ENCODE measurements at places on chromosomes 13 and 19.
A peak's percentile ranks its signal among the peaks of the same experiment; 100 is the strongest.

DNA sequence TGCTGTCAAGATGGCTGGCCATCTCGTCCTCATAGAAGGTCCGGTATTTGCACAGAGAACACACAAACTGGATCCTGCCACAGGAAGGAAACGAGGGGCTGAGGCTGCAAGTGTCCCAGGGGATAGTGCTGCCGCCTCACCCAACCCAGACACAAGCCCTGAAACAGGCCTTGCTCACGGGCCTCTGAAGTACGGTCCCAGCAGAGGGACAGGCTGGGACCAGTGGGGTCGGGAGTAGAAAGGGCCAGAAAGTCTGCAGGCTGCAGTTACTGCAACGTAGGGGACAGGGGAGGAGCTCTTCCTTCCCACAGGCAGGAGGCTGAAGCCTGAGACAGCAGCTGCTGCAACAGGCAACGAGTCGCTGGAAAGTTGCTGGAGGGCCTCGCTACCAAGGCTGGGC lies 18.2 kb upstream of the AKAP8 start:
- no peak for DNase-seq

DNA sequence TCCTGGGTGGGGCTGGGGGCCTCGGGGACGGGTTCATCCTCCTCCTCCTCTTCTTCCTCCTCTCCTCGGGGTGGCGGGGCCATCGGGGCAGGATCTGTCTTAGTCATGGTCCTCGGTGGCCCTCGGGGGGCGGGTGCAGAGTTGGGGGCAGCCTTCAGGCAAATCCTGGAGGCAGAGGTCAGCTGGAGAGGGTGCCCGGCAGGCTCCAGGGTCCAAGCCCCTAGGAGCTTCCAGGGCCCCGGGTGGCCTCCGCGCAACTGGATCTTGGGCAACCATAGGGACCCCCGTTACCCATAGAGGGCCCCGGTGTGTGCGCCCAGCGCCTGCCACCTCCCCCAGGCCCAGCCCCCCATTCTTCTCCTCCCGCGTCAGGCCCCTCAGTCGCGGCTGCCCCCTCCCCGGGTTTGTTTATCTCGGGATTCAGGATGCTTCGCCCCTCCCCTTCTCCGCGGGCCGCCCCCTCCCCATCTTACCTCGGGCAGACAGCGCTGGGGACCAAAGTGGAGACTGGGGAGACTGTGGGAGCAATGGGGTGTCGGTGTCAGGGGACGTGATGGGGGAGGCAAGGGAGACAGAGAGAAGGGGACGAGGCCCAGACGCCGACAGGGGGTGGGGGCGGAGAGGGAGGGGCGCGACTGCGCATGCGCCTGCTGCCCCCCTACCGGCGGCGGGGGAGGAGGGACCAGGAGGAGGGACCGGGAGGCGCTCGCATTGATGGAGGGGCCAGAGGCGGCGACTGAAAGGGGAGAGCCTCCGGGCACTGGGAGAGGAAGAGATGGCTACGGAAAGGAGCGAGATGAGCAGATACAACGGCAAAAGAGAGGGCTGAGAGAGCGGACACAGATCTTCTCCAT lies at the start of gene CLIP3:
TSS of gene CLIP3 (minus strand) at position 623 of the 854 bp plus-strand sequence. CDS start at position 107, 516 bp downstream.
- peak; percentile 35 for DNase-seq

DNA sequence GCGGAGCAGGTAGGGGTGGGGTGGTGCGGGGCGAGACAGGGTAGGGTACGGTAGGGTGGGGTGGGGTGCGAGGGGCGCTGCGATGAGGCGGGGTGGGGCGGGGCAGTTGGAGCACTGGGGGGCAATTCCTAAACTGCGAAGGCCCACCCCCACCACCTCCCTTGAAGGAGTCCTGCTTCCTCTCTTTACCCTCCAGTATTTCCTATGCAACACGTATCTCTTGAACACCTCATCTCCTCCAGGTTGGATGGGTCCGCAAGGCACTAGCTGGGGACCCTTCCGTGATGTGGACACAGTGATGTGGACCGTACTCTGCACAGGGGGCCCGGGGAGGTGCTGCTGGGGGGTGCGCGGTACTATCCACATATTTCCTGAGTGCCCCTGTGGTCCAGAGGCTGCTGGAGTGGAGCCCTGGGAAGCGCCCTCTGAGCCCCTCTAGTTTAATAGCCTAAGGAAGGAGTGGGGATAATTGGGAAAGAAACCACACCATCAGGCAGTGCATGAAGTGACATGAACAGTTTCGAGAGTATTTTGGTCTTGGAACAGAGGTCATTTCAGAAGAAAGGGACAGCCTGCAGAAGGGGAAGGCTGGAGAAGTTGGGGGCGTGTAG lies 1.1 kb downstream of the IL17D start:
- no peak for DNase-seq

DNA sequence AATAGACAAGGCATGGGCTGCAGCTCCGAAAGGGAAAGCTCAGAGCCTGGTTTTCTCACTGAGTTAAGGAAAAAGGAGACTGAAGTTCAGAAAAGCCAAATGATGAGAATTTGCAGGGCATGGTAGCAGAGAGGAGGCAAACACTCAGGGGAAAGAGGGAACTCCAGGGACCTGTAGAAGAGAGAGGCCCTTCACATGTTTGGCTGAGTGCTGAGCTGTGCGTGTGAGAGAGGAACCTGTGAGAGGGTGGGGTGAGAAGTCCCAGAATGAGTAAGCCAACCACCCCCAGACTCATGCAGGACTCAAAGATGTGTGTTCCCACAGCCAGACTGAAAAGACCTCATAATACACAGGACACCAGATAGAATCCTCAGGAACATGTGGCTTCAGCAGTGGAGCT lies 2.8 kb upstream of the CRYL1 start:
- DNase-seq, result peak; percentile 31

GRCh38 chr13:49584771-49585182 lies 581 bp downstream of the RCBTB1 start:
- DNase-seq, result no peak

DNA sequence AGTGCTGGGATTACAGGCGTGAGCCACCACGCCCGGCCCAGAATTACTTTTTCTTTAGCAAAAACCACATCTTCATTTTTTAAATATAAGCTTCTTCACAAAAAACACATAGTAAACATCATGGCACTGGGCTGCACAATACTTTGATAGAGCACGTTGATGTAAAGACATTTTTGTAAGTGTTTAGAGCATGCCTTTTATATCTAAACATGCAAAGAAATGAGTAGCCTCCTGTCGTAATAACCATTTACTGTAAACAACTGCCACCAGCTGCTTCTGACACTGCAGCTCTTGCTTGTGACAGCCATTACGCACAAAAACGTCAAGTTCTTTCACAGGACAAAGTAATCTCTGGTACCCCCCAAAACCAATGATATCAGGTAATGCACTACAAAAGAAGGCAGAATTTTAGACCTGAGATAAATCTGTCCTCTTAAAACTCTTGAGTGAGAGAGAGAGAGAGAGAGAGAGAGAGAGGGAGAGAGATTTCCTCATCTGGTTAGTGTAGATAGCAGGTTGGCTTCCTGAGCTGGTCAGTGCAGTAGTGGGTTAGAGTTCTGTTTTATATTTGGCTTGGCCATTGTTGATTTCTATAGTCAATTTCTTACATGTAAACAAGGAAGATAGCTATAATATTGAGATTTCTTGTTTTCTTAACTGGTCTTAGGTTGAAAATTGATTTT lies 6.7 kb upstream of the ZNF548 start:
- no peak for DNase-seq

DNA sequence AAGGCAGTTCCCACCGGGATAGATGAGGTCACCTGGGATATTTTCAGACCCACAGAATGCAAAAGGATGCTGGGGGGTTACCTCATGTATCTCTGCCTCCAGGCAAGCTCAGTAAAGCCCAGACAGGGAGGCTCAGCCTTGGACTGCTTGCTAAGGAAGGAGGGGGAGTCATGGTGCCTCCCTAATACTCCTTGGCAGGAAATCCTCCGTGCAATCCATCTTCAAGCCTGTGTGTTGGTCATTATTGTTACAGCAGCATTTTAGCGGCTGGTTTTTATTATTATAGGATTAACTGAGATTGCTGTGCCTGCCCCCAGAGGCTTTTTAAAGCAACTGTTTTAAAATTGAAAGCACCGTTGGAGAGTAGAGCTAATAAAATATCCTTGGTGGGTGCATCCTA lies 188.5 kb upstream of the UBL3 start:
- DNase-seq, result no peak

GRCh38 chr13:28817204-28817603 lies 2.9 kb upstream of the MTUS2 start:
- no peak for DNase-seq

- DNase-seq, result no peak
These were observed 1.7 kb downstream of the GNG7 start for GRCh38 chr19:2700660-2701360.

- DNase-seq, result no peak
These were observed 55.1 kb upstream of the TNFRSF19 start for GRCh38 chr13:23515116-23515515.

DNA sequence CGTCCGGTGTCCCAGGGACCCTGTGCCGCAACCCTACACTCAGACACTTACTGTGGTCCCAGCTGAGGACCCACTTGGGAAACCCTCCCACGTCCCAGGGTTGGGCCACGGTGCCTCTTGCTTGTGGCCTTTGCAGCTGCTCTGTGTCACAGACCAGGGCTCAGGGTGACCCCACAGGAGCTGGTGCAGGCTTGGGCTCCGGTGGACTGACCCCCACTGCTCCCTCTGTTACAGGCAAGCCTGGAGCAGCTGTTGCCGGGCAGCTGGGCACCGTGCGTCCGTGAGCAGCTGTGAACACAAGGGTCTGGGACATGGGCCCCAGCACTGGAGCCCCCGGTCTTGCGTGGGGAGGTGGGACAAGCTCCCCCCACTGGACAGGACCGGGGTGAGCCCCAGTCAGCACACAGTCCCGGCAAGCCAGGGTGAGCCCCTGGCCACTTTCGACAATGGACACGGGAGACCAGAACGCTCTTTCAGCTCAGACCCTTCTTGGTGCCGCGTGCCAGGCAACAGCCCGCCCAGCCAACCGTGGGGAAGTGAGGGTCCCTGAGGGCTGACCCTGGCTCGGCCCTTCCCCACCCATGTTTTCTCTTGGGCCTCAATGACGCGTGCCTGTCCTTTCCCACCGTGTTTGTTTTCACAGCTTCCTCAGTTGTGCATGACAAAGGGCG lies 65.7 kb upstream of the C13orf46 start:
- DNase-seq, result no peak

DNA sequence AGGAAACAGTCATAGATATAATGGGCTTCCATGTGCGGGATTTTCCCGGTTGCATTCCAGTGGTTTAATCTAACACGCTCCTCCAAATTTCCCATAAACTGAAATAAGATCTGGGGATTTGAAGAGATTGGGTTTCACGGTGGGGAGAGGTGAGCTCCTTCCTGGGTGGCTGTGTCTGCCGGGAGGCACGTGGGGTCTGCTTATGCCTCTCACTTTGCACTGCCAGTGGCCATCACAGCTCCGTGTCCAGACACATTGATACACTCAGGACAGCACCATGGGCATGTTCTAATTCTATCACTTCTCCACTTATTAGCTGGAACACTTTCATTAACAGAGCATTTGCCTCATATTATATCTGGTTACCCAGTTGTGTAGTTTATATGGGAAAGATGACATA lies 73.4 kb downstream of the SOX1 start:
- DNase-seq, result no peak

- DNase-seq, result no peak
These were observed 279 bp downstream of the DMRTC2 start for GRCh38 chr19:41845051-41845590.

- no peak for DNase-seq
These were observed 317.0 kb downstream of the ENOX1 start for GRCh38 chr13:43469791-43470190.

- DNase-seq, result no peak
These were observed 50.2 kb downstream of the FLT3 start for GRCh38 chr13:28049880-28050875.

DNA sequence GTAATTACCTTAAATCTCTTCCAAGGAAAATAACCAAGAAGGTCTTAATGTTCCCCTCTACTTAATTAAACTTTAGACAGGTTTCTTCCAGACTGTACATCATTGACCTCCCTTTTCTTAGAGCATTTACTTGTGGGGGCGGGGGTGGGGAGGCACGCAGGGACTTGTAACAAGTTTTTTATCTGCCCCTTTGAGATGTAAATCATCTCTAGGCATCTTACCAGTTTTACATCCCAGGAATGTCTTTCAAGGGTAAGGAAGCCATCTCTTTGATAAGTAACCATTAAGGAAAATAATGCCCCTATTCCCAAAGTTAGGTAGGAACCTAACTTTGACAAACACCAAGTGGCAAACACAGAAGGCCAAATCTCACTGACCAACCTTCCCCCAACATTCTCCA lies 528.6 kb downstream of the SUCLA2 start:
- DNase-seq, result no peak

DNA sequence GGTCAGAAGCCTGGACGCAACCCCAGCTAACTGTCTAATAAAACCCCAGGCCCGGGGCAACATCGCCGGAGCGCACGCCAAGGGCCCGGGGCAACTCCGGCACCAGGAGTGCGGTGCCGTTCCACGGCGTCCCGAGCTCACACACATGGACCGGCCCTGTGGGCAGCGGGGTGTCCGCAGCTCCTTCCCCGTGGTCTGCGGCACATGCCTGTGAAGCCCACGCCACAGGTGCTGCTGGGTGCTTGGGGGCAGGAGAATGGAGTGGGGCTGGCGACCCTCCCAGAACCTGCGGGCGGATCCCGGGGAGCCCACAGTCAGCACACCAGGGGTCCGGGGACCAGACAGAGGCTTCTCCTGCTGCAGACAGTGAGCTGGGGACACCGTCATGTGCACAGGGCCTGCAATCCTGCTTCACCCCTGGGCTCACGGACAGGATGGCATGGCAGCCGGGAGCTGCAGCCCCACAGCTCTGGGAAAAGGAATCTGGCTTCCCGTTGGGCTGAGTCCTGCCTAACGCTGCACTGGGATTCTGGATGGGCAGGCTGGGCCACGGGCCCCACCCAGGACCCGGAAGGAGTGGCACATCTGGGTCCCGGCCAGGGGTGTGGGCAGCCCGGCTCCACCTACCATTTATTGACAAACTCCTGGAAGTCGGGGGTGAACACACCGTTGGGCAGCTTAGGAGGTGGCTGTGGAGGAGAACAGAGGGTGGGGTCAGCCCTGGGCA lies 28.2 kb upstream of the ZBTB7A start:
- DNase-seq, result no peak

DNA sequence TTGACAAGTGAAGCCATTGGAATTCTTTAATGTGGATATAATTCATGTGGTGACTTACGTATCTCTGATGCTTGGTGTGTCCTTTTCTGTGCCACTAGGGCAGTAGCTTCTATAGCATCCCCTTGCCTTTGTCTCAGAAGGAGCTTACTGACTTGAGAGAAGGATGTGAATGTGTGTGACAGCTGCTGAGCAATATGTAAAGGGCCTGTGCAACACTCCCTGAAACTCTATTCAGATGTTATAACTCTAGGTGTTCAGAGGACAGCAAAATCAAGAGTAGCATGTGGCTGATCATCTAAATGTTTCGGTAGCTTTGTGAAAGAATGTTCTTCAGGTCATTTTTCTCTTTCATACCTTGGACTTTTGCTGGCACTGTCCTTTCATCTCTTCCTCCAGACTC lies 189.5 kb downstream of the LMO7 start:
- DNase-seq, result no peak

- no peak for DNase-seq
These were observed 91.3 kb upstream of the C1QTNF9B start for GRCh38 chr13:23988546-23989122.

GRCh38 chr19:33522371-33522662 lies 726 bp upstream of the PEPD start:
- no peak for DNase-seq

Measured in activated naive CD4-positive, alpha-beta T cell treated with Interleukin-2 at 50 U/mL for 16 hours (primary cell).